ENCODE measurements at places on chromosomes 4 and X.

GRCh38 chrX:670645-671044 is 40.1 kb downstream of the SHOX start:
- no peak for DNase-seq

- no peak for DNase-seq
These were observed 1448.9 kb upstream of the TENM3 start for GRCh38 chr4:180794333-180794732.

- DNase-seq, result no peak
These were observed 14.7 kb upstream of the VSIG1 start for GRCh38 chrX:108029928-108030711.

GRCh38 chr4:146235654-146236177 is 21.4 kb downstream of the REELD1 start:
- DNase-seq, result no peak

DNA sequence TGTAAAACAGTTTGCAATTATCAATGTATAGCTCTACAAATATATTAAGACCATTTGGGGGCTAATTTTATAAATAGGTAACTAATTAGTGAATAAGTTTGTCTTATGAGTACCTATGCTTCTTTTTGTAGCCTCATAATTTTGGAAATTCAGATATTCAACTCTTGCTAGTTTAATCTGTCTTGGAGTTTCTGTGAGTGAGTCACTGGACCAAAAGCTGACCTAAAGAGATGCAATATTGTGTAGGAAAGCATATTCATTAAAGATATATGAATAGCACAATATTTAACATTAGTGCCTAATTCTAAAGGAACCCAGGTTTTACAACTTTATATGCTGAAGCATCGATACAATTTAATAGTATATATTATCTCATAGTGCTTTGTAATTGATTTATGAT is 161.3 kb upstream of the PCDH18 start:
- DNase-seq, result no peak

DNA sequence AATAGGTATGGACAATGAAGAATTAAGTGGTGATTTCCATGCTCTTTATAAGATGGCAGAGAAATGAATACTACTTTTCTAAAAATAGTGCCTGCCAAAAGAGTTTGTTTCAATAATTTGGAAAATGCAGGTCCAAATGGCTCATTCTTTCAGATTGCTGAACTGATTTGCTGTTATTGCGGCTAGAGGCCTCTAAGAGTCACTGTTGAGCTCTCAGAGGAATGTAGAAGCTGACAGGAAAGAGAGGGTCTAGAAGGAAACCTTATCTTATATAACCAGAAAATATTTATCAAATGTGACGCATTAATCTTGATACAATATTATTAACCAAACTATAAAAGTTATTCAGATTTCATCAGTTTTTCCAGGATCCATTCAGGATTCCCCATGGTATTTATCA is 65.7 kb upstream of the PAGE1 start:
- DNase-seq, result no peak

GRCh38 chr4:161403781-161404180 is 760.0 kb downstream of the FSTL5 start:
- no peak for DNase-seq

DNA sequence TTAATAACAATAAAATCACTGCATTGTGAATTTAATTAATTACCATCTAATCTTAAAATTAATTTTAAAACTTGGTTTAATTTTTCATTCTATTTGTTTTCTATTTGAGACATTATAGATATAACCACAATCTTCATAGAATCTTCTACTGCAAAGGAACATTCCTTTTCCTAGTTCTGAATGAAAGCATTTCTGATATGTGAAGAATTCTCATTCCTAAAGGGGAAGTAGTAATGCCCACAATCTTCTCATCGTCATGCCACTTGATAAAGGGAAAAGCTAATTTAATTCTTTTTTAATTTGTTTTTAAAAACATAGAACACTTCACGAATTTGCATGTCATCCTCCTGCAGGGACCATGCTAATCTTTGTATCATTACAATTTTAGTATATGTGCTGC is 23.7 kb downstream of the MGARP start:
- no peak for DNase-seq

DNA sequence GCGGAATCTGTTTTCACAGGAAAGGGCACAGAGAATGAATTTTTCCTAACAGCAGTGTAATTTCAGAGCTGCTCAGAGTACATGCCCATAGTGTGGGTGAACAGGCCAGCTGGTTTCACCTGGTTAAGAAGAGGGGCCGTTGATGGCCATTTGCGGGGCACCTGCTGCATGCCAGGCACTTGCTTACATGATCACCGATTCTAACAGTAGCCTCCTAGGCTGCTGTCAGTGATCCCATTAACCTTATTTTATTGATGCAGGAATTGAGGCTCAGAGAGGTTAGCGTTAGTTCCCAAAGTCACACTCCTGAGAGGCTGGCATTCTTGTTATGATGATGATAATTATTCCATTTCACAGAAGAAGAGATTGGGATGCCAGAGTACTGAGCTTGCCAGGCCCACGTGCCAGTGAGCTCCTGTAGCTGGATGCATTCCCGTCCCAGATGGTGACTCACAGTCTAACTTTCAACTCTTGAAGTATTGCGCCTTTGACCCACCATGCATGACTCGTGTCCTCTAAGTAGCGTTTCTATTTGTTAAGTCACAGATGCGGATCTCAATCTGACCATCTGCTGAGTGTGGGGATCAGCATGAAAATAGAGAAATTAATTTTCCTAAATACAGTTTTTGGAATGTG is 76.5 kb downstream of the PSAPL1 start:
- DNase-seq, result no peak

GRCh38 chrX:144738246-144738645 is 509.1 kb upstream of the SPANXN1 start:
- DNase-seq, result no peak

GRCh38 chr4:119666653-119667091 is 38.1 kb upstream of the PDE5A start:
- no peak for DNase-seq

GRCh38 chr4:182533964-182534363 is 290.8 kb downstream of the TENM3 start:
- no peak for DNase-seq

DNA sequence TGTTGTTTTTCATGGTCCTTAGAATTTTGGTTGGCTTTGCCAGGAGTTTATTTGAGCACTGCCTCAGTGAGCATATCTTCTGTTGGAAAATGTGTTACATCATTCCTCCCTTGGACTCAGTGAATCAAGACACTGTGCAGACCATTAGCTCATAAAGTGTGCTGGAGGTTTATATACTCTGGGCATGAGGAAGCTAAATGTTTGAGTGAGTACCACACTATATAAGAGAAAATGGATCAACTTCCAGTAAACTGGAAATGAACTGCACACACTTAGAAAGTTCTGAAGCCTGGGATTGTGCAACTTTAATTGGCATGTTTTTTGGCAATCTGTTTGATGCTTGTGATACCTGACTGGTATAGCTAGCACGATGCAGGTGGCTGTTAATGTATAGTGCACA is 75.9 kb downstream of the LIMCH1 start:
- no peak for DNase-seq

DNA sequence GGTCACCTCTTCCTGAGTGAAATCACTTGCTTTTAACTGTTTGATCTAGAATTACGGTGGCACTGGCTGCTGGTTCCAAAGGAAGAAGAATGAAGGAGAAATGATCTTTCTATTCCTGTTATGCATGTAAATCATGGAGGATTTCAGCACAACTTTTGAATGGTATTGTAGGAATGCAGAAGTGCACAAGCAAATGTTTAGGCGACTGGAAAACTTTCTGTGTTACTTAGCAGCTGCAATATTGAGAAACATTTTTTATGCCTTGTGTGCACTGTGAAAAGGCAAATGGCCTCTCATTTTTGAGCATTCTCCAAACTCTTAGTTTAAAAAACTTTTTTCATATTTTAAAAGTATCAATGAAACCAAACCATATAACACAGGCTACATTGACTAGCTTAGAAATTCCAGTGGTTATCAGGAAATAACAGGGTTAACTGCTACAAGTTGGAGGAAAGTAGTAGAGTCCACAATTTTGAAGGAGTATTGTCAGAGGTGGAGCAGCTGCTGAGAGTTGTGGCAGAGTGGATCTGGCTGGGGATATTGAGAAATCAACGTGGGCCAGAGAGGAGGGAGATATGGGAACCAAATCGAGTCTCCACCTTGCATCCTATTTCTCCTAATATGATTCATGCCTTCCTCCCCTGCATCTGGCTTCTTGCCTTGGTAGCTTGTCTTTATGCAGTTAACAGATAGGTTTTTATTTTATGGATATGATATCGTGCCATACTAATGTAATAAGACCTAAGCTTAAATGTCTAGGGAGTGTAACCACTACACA is 32.0 kb upstream of the FHL1 start:
- DNase-seq, result no peak

DNA sequence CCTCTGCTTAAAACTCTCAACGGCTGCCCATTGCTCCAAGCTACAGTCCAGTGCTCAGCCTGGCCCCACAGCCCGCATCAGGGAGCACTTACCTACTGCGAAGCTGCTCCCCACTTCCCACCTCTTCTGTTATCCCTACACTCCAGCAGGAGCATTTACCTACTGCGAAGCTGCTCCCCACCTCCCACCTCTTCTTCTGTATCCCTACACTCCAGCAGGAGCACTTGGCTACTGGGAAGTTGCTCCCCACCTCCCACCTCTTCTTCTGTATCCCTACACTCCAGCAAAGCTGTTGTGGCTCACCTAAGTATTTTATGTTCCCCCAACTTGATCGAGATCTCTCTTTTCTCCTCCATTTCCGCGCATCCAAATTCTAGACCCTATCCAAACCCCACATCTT is 563.3 kb upstream of the ZFP42 start:
- DNase-seq, result no peak

GRCh38 chr4:53476232-53477037 is 99.0 kb downstream of the FIP1L1 start:
- DNase-seq, result no peak

GRCh38 chrX:8245411-8245810 is 74.3 kb upstream of the VCX2 start:
- no peak for DNase-seq

DNA sequence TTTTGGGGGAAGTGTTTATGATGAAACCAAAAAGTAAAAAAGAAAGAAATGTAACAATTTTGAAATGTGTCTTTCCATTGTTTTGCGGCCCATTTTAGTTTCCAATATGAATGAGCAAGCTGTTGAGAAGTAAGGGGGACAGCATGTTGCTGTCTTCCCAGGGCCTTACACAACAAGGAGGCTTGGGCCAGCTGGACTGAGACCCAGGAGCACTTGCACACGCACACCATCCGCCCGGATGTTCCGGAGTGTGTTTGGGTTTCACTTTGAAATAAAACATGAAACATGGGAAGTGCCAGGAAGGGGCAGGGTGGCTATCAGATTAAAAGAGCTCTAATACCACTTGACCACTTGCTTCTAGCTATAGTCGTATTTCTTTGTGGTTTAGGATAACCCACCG is 144.4 kb downstream of the NHS start:
- no peak for DNase-seq

DNA sequence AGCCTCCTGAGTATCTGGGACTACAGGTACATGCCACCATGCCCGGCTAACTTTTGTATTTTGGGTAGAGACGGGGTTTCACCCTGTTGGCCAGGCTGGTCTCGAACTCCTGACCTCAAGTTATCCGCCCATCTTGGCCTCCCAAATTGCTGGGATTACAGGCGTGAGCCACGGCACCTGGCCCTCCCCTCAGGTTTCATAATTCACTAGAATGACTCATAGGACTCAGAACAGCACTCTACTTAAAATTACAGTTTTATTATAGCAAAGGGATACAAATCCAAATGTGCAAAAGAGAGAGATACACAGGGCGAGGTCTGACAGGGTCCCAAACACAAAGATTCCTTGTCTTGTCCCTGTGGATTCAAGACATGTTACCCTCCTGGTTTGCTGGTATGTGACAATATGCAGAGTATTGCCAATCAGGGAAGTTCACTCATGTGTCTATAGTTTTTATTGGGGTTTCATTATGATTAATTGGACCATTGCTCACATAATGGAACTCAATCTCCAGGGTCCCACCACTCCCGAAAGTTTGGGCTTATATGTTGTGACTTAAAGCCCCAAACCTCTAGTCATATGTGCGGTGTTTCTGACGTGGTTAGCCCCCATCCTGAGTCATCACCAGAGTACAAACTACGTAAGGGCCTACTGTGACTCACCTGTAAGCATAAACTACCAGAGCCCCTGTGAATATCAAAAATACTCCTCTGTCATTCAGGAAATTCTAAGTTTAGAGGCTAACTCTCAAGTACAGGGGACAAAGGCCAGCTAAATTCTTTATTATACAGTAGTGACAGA is 5.2 kb downstream of the YIPF6 start:
- no peak for DNase-seq

GRCh38 chr4:25801594-25801993 is 61.2 kb downstream of the SEL1L3 start:
- DNase-seq, result no peak

DNA sequence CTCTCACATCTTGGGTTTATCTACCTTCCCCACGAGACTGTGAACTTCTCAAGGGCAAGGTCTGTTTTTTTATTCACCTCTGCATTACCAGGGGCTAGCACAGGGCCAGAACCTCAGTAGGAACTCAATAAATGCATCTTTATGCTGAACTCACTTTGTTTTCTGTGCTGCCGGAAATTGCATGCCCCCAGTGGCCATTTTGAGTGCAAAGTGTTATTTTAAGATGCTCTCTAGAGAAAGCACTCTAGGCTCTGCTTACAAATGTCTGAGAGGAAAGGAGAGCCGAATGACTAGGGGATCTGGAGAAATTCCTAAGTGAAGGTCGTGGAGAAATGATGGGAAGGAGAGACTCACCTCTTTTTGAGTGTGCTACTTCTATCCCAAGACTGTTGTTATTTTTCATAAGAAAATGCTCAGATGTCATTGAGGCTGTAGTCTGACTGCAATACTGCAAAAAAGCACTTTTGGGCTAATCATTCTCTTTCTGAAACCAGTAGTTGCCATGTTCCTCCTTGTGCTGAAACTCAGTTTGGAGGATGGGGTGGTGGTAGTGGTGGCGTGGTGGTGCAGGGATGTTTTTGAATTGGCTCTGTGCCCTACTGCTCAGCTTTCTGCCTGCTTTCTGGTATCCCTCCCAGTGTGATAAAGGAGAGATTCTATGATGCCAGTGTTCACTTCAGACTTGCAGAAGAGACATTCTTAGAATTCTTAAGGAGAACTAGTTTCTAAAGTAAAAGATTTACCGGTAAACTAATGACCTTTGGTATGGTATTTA is 41.3 kb downstream of the DOCK11 start:
- DNase-seq, result no peak

DNA sequence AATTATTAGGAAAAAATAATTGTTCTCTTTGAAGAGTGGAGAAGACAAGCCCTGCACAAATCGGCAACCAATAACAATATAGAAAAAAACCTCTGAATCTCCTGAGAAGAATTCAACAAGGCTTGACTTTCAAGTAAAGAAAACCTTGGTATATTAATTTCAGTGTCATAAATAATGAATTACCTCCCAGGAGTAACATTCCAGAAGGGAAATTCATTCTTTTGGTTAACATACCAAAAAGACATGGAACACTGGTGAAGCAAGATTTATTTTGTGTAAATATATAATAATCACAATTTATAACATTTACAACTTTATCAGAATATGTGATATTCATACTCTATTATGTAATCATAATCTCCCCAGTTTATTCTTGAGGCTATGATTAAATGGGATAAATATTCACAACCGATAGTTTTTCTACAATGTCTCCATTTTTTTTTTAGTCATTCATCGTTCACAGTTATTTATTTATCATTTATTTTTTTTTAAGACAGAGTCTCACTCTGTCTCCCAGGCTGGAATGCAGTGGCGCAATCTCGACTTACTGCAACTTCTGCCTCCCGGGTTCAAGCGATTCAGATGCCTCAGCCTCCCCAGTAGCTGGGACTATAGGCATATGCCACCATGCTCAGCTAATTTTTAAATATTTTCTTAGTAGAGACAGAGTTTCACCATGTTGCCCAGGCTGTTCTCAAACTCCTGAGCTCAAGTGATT is 53.0 kb upstream of the RPS6KA6 start:
- no peak for DNase-seq
